ENCODE measurements at places on chromosomes 6 and 20.

- no peak for DNase-seq
Measured at GRCh38 chr6:131831392-131831791, 23.6 kb downstream of the ENPP1 start.

DNA sequence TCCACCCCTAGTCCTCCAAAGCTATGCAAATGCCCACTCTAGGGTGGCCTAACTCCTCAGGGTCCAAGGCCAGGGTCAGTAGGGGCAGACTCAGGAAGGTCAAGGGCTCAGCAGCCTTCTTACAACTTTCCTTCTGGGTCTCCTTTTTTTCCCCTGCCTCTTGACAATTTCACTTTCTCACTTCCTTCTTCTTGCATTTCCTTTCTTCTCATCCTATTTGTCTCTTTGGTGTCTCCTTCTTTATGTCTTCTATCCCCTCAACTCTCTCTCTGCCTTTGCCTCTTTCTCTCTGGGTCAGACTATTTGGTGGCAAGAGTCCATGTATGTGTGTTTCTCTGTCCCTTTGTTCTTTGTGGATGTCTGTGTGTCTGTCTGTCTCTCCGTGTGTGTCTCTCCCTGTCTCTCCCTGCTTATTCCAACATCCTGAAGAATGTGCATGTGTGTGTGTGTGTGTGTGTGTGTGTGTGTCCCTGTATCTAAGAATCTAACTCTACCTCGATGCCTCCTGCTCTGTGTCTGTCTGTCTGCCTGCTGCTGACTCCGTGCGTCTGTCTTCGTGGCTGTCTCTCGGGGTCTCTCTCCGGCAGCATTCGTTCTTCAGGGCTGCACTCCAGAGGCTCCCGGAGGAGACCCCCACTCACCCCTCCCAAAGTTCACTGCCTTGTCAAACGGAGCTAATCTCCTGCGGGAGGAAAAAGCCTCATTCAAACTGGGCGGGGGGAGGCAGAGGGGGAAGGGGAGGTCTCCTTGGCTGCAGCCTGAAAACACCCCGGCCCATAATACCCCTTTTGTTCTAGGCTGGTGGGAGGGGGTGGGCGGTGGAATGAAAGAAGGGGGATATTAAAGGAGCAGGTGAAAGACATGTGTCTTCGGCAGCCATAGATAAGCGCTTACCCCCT, 51.7 kb upstream of the FOXP4 start:
- no peak for DNase-seq

DNA sequence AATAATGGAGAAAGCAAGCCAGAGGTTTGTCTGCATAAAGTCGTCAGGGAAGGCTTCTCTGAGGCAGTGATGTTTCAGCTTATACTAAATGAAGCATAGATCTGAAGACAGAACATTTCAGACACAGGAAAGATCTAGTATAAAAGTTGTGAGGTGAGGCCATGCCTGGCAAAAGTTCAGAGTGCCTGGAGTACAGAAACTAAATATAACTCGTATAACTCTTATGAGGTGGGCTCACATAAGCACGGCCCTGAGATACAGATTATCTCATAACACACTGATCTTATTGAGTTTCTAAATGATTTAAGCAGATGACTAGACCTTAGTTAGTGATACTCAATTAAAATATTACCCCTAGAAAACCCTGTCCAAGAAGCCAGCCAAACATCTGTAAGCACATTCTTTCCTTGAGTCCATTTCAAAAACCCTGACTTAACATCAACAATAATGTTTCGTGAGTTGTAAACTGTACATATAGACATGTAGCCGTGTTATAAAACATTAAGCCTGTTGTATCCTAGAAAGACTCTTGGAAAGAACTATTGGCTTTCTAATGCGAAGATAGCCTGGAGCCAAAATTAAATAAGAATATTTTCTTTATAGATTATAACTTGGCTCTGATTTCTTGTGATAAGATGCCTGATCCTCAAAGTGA, 667.6 kb downstream of the TENT5A start:
- DNase-seq, result no peak

DNA sequence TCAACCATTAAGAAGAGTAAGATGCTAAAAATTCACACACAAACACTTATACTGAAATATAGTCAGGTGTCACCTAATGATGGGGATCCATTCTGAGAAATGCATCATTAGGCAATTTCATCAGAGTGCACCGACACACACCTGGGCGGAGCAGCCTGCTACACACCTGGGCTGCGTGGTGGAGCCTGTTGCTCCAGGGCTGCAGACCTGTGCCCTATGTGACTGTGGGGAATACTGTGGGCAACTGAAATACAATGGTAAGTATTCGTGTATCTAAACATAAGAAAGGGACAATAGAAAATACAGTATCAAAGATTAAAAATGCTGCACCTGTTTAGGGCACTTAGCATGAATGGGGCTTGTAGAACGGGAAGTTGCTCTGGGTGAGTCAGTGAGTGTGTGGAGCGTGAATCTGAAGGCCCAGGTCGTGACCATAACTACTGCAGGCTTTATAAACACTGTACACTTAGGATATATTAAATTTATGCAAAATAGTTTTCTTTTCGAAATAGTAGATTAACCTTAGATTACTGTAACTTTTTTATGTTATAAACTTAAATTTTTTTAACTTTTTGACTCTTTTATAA, 124.4 kb upstream of the AFDN start:
- DNase-seq, result no peak

DNA sequence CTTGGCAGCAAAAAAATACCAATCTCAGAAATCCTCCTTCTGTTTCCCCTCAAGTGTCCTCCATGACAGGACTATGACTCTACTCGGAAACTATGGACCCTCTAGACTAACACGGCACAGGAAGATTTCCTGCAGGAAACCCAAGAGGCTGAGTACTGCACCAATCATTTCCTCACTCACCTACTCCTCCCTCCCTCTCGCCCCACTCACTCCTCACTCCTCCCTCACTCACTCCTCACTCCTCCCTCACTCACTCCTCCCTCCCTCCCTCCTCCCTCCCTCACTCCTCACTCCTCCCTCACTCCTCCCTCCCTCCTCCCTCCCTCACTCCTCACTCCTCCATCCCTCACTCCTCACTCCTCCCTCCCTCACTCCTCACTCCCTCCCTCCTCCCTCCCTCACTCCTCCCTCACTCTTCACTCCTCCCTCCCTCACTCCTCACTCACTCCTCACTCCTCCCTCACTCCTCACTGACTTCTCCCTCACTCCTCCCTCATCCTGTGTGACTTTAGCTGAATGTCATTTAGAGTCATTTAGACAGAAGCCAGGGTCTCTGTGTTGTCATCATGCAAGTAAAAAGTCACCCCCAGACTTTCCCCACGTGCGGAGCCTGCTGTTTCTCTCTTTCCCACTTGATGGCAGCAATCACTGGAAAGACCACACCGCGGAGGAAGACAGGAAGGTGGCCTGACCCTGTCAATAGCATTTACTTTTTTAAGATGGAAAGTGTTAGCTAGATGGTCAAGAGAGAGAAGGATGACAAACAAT, 226.8 kb upstream of the PDE10A start:
- no peak for DNase-seq

DNA sequence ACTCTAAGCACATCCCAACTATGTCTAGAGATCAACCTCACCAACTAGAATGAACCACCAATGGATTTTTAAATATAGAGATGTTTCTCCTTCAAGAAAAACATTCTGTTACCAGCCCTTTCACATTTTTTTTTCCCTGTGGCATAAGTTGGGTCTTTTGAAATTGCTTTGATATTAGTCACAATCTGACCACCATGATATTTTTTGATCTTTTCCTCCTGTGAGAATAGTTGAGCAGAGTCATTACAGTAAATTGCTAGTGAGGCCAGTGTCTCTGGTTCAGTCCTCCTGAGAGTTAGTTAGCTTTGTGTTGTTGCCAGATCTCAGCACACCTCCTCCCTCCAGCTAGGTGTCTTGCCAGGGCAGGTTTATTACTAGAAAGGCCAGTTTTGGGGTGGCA, 79.7 kb upstream of the MYLIP start:
- DNase-seq, result no peak

- no peak for DNase-seq
Measured at GRCh38 chr6:135093578-135093977, 39.0 kb upstream of the HBS1L start.

DNA sequence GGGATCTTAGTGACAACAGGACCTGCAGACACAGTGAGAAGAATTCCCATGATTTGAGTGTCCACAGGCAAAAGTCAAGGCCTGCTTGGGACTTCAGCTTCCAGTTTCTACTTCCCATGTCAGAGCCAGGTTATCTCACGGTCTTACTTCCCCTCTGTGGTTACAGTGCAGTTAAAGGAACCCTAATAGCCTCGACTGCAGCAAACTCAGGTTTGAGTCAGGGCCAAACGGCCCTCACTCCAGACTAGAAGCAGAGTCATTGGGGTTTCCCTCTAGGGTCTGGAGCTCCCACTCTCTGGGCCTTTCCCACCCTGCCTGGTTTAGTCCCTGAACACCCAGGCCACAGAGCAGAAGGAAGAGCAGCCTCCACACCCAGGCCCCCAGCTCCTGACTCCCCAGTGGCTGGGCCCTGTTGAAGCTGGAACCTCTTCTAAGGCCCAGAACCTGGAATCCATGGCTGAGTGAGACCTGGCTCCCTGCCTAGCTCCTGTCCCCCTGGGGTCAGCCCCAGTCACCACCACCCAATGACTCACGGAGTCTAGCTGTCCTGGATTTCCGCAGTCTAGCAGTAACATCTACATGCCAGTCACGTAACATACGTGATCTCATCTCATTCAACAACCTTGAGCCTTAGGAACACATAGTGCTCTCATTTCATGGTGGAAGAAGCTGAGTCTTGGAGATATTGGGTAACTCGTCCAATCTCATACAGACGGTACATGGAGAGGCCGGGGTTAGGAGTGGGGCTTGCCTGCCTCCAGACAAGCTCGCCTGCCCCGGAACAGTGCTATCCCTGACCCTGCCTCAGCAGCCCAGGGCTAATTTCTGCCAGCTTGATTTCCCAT, 9.2 kb upstream of the GHRH start:
- DNase-seq, result no peak
